ENCODE measurements at places on chromosomes 2 and 18. TPM values are rescaled to one million over a fixed set of nuclear protein-coding genes. Genes with fewer than 3 reads are reported as not detected.

DNA sequence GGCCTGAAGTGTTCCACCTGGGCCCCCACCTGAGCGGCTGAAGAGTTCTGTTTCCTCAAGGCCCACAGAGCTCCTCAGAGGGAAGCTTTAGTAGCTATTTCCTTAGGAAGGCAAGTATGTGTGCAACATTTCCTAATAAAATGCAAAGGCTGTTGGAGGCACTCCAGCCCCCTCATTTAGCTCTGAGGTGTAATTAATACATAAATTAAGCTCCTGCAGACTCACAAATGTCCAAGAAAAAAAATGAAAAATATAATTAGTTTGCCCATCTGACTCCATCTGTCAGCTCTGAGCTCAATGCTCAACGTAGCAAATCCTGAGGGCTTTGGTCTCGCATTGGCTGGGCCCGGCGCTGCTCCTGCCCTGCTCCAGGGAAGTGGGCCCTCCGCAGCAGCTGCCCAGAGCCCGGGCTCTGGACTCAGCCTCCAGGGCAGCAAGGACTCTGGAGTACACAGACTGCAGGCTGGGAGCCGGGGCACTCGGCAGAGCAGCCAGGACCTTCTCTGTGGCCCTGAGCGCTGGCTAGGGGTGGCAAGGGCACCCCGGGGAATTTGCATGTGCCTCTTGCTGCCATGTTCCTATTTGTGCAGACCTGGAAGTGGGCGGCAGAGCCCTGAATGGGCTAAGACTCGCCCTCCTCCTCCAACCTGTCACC is 23.4 kb upstream of the C1QL2 start:
- no peak for DNase-seq
- H3K27me3 ChIP-seq: no peaks in the 10 kb centered on the region
- H3K27ac ChIP-seq: no peak overlapping the region
- H3K36me3 ChIP-seq: no peaks in the 10 kb centered on the region
- H3K4me1 ChIP-seq: no peaks in the 10 kb centered on the region

- H3K27me3 ChIP-seq: peaks cover 75% of the 10 kb centered on the region
- peaks cover 3% of the 10 kb centered on the region for H3K36me3 ChIP-seq
- peaks cover 26% of the 10 kb centered on the region for H3K4me1 ChIP-seq
- DNase-seq: no peak
- H3K27ac ChIP-seq: no peak overlapping the region
- H3K4me3 ChIP-seq: no peak overlapping the region
Measured at GRCh38 chr2:70890469-70891065, 45.1 kb upstream of the ATP6V1B1 start.

DNA sequence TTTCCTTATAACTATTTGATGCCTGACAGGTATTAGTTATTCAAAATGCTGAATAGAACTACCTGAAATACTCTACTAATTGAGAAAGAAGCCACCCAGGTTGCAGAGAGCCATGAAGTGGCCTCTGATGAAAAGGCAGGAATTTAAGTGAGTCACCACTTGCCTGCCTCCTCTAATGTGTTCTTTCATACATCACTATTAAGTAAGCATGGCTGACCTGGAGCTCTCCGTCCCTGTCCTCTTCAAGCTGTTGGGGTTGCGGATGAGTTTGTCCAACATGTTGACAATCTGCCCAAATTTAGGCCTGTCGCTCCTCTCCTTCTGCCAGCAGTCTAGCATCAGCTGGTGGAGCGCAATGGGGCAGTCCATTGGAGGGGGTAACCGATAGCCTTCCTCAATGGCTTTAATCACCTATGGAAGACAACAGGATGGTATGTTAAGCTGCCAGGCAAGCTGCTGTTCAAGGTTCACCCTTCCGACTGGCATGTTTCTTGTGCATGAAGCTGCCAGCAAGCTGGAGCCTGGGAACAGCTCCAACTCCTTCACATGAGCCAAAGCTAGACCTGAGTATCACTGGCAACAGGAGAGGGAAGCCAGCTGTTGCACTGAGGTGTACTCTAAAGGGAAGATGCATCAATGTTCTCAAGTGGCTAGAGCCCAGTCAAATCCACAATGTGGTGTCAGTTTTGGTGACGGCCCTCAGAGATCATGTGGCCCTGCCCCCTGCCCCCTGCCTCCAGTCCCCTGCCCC is 142.2 kb downstream of the EPHA4 start:
- H3K4me1 ChIP-seq: peaks cover 3% of the 10 kb centered on the region
- H3K36me3 ChIP-seq: peaks cover 26% of the 10 kb centered on the region
- DNase-seq: no peak
- no peaks in the 10 kb centered on the region for H3K27me3 ChIP-seq

GRCh38 chr2:56191617-56192016 is 7.8 kb downstream of the CCDC85A start:
- DNase-seq: no peak
- no peaks in the 10 kb centered on the region for H3K4me1 ChIP-seq
- no peak overlapping the region for H3K4me3 ChIP-seq
- H3K27ac ChIP-seq: no peak overlapping the region
- H3K36me3 ChIP-seq: no peaks in the 10 kb centered on the region

- H3K4me1 ChIP-seq: peaks cover 7% of the 10 kb centered on the region
- H3K27ac ChIP-seq: no peak overlapping the region
- H3K4me3 ChIP-seq: no peak overlapping the region
- DNase-seq: no peak
- H3K27me3 ChIP-seq: no peaks in the 10 kb centered on the region
Measured at GRCh38 chr2:234202601-234203000, 152.1 kb downstream of the SPP2 start.

GRCh38 chr2:30990176-30990575 is 148.1 kb downstream of the GALNT14 start:
- H3K36me3 ChIP-seq: no peaks in the 10 kb centered on the region
- no peaks in the 10 kb centered on the region for H3K27me3 ChIP-seq
- H3K27ac ChIP-seq: no peak overlapping the region
- DNase-seq: no peak
- H3K4me1 ChIP-seq: no peaks in the 10 kb centered on the region
- H3K4me3 ChIP-seq: no peak overlapping the region

DNA sequence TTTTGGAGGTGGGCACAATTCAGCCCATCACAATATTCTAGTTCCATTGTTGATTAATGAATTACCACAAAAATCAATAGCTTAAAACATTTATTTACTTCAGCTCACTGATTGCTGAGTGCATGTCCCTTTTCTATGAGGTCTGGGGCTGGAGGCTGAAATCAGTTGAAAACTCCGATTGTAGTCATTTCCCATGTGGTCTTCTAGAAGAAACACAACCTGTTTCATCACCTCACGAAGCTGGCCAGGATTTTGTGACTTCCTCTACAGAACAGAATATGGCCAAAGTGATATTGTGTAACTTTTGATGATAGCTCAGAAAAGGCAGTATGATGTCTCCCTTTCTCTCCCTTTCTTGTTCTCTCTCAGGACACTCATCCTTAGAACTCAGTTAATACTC is 44.1 kb upstream of the CYRIA start:
- H3K27me3 ChIP-seq: peaks cover 16% of the 10 kb centered on the region
- H3K4me3 ChIP-seq: no peak overlapping the region
- H3K27ac ChIP-seq: no peak overlapping the region

- no peak for DNase-seq
- H3K36me3 ChIP-seq: no peaks in the 10 kb centered on the region
- H3K27ac ChIP-seq: no peak overlapping the region
- H3K4me3 ChIP-seq: no peak overlapping the region
- peaks cover 10% of the 10 kb centered on the region for H3K4me1 ChIP-seq
- no peaks in the 10 kb centered on the region for H3K27me3 ChIP-seq
Measured at GRCh38 chr2:68086166-68086565, 23.4 kb upstream of the C1D start.

DNA sequence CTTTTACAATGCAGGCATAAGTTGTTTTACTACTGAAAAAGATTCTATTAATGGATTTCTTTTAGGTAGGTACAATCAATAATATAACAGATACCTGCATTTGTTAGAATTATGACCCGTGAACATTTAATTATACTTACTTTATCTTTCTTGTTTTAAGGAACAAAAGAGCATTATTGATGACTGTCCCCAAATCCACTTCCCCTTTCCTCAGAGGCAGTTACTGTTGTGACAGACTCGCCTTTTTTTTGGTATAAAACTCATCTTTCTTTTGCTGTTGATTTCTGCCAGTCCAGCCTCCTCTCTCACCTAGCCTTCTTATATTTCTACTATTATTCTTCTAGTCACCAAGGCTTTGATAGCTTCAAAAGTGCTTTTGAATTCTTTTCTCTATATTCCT is 12.1 kb downstream of the ACTR3 start:
- H3K36me3 ChIP-seq: peaks cover 35% of the 10 kb centered on the region
- H3K27me3 ChIP-seq: no peaks in the 10 kb centered on the region
- DNase-seq: no peak
- H3K4me3 ChIP-seq: no peak overlapping the region
- no peak overlapping the region for H3K27ac ChIP-seq

The RNU2-63P gene
- 25.7 TPM for total RNA-seq

- peak; percentile 17 for DNase-seq
- no peak overlapping the region for H3K4me3 ChIP-seq
- peaks cover 3% of the 10 kb centered on the region for H3K4me1 ChIP-seq
- H3K27ac ChIP-seq: no peak overlapping the region
- H3K36me3 ChIP-seq: no peaks in the 10 kb centered on the region
- peaks cover 44% of the 10 kb centered on the region for H3K27me3 ChIP-seq
Measured at GRCh38 chr2:176491172-176491904, 222.1 kb downstream of the MTX2 start.

GRCh38 chr18:13573750-13574149 is 152.6 kb downstream of the FAM210A start:
- H3K4me1 ChIP-seq: peaks cover 55% of the 10 kb centered on the region
- H3K36me3 ChIP-seq: peaks cover 5% of the 10 kb centered on the region
- H3K4me3 ChIP-seq: no peak overlapping the region
- no peak overlapping the region for H3K27ac ChIP-seq
- DNase-seq: no peak

The FEV gene
- not detected for total RNA-seq

- DNase-seq: no peak
- H3K27ac ChIP-seq: peak overlapping the region; percentile 21
- H3K4me3 ChIP-seq: no peak overlapping the region
- peaks cover 2% of the 10 kb centered on the region for H3K36me3 ChIP-seq
- no peaks in the 10 kb centered on the region for H3K27me3 ChIP-seq
Measured at GRCh38 chr2:88599527-88599926, 27.7 kb downstream of the EIF2AK3 start.

DNA sequence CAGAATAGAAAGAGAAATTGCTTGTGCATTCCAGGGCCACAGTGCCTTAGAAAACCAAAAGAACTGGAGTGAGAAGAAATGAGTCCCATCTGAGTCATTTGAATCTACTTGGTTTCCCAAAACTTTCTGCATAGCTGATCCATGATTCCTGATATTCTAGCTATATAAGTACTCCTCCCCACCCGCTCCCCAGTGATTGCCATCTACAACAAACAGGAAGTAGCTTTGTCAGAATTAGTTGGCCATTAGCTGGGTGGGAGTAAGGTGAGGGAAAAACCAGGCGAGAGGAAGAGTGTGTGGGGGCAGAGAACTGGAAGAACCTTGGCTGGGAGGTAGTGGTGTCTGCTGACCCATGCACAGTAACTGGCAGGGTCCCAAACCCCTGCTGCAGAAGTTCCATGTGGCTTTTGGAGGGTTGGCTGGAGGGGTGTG is 122.1 kb downstream of the ACAA2 start:
- H3K4me1 ChIP-seq: peaks cover 6% of the 10 kb centered on the region
- H3K36me3 ChIP-seq: no peaks in the 10 kb centered on the region
- no peak for DNase-seq
- H3K27me3 ChIP-seq: no peaks in the 10 kb centered on the region
- no peak overlapping the region for H3K4me3 ChIP-seq

DNA sequence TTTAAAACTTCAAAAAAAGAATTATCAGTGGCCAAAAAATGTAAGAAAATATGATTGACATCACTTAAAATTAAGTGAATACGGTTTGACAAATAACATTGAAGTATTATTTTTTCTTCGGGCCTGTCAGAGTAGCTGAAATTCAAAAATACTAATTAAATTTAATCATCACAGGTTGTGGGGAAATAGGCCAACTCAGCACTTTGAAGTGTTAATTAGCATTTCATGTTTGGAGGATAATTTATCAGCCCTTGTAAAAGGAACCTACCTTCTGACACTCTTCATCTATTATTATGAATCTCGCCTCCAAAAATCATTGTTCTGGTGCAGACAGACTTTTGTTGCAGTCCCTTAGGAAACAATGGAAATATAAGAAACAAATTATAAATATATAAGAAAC is 17.6 kb upstream of the OR6B3 start:
- no peak for DNase-seq

The POLR1A gene
- total RNA-seq: 33.8 TPM

DNA sequence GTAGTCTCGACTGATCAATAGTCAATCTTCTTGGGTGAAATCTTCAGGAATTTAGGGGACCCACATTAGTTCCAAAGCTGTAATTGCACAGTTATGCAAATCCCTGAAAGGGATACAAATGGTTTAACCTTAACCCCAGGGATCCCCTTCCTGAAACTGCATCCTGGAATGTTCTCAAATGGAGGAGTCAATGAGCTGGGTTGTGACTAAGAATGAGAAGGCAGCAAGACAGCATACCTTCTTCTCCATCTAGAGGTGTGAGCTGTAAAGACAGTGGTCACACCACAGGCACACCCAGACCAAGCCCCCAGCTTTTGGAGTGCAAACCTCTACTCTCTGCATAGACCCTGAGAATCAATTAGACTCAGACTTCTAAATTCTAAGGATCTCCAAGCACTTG is 164.7 kb upstream of the MEIS1 start:
- H3K4me1 ChIP-seq: no peaks in the 10 kb centered on the region
- no peak for DNase-seq
- no peak overlapping the region for H3K27ac ChIP-seq
- H3K36me3 ChIP-seq: no peaks in the 10 kb centered on the region
- H3K27me3 ChIP-seq: no peaks in the 10 kb centered on the region
- H3K4me3 ChIP-seq: no peak overlapping the region

DNA sequence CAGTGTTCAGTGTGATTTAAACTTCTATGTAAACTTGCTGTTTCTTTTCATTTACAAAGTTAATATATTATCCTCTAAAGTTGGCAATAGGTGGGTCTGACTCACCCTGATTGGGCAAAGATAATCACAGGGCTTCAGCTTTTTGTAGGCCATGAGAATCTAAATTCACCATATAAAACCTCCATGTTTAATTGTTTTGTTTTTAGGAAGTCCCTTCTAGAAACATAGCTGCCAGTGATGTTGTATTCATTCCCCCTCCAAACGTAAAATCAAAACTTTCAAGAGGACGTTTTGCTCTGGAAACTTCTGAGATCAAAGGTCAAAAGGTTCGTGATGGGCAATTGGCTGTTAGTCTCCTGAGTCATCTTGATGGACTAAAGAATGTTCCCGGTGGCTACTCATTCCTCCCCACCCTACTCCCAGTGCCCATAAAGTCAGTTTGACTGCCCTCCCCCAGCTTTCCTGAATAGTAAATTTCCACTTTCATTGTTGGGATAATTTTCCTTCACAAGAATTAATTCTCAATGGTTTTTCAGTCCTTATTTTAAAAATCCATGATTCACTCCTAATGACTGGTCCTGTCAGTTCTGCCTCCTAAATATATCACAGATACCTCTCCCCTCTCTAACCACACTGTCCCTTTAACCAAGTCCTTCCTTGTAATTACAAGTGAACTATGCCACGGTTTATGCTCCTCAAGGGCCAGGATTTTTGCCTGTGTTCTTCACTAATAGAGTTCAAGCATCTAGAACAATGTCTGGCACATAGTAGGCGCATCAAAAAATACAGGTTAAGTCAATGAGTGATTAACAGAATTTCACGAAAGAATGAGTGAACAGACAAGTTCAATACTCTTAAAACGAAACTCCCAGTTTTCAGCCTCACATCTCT is 164.4 kb upstream of the VRK2 start:
- H3K27ac ChIP-seq: no peak overlapping the region
- no peak overlapping the region for H3K4me3 ChIP-seq
- H3K36me3 ChIP-seq: no peaks in the 10 kb centered on the region
- DNase-seq: no peak
- H3K4me1 ChIP-seq: no peaks in the 10 kb centered on the region

The DCC gene
- total RNA-seq: not detected

The CDH20 gene
- total RNA-seq: 0.10 TPM

The NMS gene
- total RNA-seq: not detected

The ZAP70 gene
- total RNA-seq: 166 TPM
